Skeletal muscle cell (primary cell): ENCODE measurements at places on chromosomes 2 and 18.

- no peak for DNase-seq
These were observed 11.3 kb upstream of the AGXT start for GRCh38 chr2:240857039-240858008.

GRCh38 chr2:37318401-37318800 is 6.2 kb downstream of the PRKD3 start:
- DNase-seq, result peak; percentile 48

DNA sequence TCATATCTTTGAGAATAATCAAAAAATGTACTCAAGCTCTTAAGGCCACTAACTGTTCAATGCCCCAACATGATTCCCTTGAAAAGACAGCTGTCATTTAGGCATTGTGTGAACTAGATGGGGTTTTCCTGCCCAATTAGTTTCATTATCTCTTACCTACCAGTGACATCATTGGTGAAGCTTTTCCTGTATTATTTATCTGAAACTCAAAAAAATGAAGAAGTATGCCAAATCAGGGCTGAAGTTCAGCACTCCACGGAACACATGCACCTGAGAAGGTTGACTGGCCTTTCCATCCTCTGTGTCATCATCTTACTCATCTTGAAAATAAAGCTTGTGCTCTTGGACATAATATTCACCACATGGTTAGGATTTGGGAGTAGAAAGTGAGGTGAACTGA is 126.4 kb downstream of the TXNL1 start:
- DNase-seq, result no peak

DNA sequence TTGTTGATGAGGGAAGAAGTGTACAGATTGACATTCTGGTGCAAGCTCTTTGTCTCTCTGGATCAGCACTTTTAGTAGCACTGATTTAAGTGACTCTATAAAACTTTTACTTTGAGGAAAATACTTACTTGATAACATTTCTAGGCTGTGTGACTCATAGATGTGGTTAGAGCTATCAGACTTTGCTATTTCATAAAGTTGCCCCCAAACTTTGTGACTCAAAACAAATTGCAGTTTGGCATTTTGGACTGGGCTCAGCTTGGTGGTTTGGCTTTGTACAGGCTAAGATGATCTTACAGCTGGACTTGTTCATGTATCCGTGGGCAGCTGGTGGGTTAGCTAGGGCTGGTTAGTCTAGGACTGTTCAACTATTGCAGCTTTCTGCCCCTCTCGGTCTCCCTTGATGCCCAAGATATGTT is 42.1 kb upstream of the GLS start:
- peak; percentile 73 for DNase-seq

- no peak for DNase-seq
These were observed 126.8 kb downstream of the SP100 start for GRCh38 chr2:230542751-230543150.

GRCh38 chr2:172751564-172751963 is 15.9 kb downstream of the RAPGEF4 start:
- no peak for DNase-seq

DNA sequence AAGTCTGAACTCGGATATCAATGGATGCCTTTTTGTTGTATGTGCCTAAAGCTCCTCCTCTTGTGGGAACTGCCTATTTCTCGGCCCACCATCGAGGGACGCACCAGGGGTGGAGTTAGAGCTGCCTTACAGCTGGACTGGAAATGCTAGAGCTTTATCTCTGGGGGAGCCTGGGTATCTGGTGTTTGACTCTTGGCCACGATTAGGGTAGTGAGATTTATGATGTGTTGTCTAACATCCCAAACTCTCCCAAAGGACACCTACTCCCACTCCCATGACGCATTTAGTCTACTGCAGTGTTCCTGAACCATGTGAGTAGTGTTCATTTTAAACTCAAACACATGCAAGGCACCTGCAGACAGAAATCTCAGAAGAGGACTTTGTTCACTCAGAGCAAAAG is 594.8 kb downstream of the METTL4 start:
- DNase-seq, result no peak

GRCh38 chr18:58721566-58722239 is 50.4 kb downstream of the MALT1 start:
- DNase-seq, result no peak

DNA sequence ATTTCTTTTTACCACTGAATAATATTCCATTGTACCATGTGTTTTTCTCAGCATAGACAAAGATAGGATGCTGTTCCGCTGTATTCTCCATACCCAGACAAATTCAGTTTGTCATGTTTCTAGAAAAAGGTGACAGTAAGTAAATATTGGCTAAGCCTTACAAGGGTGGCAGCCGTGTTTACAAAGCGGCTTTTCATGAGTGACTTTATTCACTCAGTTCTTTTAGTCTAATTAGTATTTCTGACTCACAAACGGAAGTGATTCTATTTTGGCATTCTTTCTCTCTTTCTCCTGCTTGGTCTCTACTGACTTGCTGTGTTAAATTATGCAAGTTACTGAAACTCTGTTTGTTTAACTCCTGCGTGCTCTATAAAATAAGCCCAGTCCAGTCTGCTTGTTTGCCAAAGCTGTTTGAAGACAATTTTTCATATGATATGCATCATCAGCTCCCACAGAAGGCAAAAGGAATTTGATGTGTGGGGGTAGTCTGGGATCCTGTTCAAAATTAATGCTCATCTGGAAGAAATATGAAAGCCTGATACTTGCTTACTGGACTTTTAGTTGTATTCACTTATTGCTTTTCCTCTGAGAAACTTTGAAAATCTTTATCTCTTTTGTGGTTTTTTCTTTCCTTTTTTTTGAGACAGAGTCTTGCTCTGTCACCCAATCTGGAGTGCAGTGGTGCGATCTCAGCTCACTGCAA is 2.3 kb upstream of the PLEKHH2 start:
- DNase-seq, result peak; percentile 51

DNA sequence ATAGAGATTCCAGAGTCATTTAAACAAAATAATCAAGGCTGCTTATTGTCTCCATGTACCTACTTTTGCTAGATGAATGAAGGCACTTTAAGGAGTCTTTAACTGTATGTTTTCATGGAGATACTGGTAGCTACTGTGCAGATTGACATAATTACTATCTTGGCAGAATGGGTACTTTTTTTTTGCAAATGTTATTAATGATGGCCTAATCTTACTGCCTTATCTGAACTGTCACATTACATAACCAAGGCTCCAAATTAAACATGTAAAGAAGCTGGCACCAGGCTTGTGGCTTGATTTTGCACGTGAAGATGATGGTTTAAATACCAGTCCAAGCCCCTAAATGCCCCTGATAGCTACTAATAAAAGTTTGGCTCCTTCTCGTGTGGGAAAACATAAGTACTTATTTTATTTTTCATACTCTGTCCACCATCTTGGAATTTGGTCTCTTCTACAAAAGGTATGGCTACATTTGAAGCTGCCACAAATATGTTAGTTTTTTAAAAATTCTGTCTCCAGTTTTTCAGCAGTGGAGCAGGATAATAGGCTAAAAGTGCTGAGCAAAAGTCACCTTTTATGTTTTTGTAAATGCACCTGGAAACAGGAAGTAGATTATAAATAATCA is 4.1 kb downstream of the TRIB2 start:
- DNase-seq, result no peak

GRCh38 chr2:42102591-42103450 is 55.0 kb downstream of the PKDCC start:
- DNase-seq, result no peak

GRCh38 chr18:68083131-68083530 is 566.6 kb upstream of the DSEL start:
- DNase-seq, result peak; percentile 40

- DNase-seq, result no peak
These were observed 136.6 kb downstream of the SPAG16 start for GRCh38 chr2:213420828-213421385.

DNA sequence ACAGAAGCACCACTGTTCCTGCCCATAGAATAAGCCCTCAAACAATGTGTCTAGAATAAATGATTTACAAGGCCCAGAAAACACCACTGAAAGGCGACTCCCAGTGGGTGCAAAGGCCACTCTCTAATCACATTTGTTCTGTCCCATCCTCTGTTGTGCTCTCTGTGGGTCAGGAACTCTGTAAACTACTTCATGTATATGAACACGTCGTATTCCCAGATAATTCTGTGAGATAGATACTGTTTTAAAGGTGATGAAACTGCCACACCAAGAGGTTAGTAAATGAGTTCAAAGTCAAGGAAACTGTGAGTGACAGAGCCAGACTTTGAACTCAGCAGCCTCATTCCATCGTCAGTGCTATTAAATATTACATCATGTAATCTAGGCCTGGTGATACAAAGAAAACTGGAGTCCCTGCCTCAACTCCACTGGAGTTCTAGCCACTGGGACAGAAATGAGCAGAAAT is 269.7 kb upstream of the DCC start:
- DNase-seq, result no peak

GRCh38 chr18:30618567-30618966 is 424.0 kb downstream of the DSC3 start:
- DNase-seq, result no peak

DNA sequence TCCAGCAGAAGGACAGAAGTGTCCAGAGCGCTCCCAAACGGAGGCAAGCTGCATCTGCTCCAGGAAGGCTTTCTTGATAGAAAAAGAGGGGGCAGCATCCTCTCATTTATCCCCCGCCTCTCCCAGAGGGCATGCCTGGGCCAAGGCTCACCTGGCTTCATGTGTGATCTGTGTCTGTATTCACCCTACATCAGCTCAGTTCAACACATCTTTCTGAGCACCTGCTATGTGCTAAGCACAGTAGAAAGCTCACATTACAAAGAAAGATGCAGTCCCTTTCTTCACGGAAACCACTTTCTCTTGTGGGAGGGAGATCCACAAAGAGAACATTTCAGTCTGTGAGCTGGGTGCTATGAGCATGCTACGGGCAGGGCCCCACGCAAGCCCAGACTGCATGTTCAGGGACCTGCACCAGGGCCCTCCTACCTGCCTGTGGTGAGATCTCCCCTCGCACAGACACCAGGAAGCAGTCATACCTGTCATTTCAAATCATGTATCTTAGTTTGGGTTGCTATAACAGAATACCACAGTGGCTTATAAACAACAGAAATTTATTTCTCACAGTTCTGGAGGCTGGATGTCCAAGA is 90.7 kb downstream of the PDCL3 start:
- no peak for DNase-seq

GRCh38 chr2:118529908-118530599 is 317.4 kb downstream of the EN1 start:
- DNase-seq, result no peak

DNA sequence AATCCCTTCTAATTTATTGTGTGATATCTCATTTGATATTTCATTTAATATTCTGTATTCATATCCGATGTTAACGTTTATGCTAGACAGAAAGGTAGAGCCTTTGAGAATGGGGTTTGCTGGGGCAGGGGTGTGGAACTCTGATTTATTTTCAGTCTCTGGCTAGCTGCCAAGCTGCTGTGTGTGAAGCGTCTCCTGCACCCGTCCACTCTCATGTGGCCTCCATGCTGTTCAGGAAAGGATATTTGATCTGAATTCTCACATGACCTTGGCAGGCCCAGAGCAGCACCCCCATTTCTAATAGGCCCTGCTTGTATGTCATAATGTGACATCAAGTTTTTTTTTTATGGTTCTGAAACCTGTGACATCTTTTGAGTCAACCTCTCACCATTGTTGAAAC is 1.6 kb downstream of the IL1R1 start:
- DNase-seq, result no peak

- DNase-seq, result no peak
These were observed 85.7 kb upstream of the APCDD1 start for GRCh38 chr18:10368456-10369453.

DNA sequence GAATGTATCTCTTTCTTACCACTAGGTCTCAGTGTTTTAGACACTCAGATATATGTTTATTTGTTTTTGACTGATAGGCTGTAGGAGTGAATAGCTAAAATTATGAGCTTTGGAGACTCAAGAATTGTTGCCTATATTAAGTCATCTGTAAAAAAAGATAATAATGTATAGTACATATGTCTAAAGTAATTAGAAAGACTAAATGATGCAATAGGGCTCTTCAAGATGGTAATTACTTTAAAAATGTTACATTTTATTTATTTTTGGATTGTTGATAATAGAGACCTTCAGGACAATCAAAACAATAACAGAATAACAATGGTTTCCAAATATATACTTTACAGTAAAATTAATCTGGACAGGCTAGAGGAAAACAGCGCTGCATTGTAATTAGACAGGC is 19.9 kb upstream of the SCN7A start:
- no peak for DNase-seq

GRCh38 chr2:203853271-203853670 is 14.3 kb upstream of the CTLA4 start:
- no peak for DNase-seq

DNA sequence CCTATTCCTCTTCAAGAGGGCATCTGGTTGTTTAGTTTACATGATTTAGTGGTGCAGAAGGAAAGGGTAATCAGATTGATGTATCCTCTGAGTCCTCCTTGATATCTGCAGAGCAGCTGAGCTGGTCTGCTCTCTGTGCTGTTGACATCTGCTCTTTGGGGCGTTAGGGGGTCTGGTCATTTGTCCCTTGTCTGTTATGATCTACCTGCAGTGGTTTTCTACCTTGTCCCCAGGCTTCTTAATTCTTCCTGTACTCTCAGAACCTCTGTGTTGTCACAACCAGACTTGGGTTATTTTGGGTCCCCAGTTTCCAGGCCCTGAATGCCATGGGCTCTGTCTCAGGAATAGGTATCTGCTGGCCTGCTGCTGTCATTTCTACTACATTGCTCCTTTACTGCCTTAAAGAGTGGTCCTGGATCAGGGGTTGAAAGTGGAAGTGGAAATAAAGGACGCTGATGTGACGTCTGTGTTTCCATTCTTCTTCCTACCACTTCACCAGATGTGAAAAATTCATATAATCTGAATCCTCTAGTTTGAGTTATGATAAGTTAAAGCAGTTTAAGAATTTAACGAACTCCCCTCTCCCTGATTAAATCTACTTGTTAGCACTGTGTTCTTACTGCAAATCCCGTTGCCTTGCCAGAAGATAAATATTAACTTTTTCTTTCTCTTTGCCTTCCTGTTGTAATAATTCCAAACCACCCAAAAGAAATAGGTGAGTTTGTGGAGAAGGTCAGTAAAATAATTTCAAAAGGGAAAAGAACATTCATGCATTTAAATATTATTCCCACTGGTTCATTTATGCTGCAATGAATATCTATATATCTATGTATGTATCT is 16.6 kb upstream of the CPS1 start:
- DNase-seq, result no peak

DNA sequence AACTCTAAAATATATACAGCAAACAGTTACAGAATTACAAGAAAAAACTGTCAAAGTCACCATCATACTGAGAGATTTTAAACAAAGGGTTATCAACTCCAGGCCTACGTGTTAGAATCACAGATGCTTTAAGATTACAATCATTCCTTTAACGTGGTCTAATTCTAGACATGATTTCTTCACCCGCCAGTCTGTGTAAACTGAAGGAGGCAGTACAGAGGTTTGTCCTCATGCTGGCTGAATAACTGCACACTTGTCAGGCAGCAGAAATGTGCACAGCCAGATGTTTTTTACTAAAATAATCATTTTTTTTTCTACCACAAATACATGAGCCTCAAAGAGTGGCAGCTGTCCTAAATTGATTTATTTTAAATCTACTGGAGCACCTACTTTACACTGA is 15.5 kb upstream of the NEURL3 start:
- DNase-seq, result no peak
